ENCODE measurements at places on chromosomes 12 and 14.

DNA sequence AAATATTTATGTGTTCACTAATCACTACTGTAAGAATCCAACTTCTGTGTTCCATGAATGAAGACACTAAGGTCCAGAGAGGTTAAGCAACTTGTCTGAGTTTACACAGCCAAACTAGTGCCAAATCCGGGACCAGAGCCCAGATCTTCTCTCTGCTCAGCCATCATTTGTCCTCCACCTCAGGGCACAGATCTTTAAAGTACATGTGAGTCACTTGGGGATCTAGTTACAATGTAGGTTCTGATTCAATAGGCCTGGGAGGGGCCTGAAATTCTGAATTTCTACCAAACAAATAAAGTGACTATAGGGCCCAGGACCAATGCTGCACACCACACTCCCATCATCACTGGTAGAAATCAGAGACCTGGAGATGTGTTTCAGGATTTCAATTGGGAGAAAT is 162.9 kb downstream of the GXYLT1 start:
- no peak for DNase-seq

DNA sequence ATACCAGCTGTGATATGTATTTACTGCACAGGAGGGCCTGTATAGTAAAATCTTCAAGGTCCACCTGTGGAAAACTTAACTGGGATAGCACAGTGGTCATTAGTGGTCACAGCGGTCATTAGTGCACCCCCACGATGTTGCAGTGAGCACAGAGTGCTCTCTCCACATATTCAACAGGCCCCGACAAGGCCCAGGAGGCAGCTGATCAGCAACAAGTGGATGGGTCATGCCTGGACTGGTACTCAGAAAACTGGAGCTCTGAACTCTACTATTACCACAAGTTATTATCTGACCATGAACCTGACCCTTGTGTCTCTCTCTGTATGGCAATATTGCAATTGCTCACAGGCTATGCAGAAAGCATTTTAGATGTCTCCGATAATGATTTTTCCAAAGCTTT is 129.5 kb downstream of the SLC35F4 start:
- DNase-seq = no peak

- no peak for DNase-seq
Measured at GRCh38 chr12:94386422-94386821, 73.2 kb downstream of the CEP83 start.

GRCh38 chr14:59964251-59965007 is 44.5 kb downstream of the LRRC9 start:
- DNase-seq = no peak

GRCh38 chr14:68770553-68771286 is 22.1 kb downstream of the ZFP36L1 start:
- DNase-seq = no peak

DNA sequence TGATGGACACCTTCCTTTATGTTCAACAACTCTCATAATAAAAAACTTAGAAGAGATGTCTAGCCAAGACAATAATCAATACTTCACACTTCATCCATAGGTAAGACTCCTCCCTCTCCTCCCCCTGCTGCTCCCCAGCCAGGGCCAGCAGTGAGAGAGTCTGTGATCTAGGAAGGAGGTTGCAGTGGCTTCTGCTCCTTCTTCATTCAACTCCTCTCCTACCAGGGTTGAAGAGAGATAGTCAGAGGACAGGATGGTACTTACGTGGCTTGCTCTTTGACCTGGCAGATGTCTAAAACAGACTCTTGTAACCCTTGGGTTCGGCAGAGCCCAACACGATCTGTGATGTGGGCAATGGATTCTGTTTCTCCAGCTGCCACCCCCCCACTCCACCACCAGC is 31.0 kb downstream of the DHRS2 start:
- no peak for DNase-seq

GRCh38 chr14:28651148-28651547 is 115.4 kb upstream of the FOXG1 start:
- no peak for DNase-seq

DNA sequence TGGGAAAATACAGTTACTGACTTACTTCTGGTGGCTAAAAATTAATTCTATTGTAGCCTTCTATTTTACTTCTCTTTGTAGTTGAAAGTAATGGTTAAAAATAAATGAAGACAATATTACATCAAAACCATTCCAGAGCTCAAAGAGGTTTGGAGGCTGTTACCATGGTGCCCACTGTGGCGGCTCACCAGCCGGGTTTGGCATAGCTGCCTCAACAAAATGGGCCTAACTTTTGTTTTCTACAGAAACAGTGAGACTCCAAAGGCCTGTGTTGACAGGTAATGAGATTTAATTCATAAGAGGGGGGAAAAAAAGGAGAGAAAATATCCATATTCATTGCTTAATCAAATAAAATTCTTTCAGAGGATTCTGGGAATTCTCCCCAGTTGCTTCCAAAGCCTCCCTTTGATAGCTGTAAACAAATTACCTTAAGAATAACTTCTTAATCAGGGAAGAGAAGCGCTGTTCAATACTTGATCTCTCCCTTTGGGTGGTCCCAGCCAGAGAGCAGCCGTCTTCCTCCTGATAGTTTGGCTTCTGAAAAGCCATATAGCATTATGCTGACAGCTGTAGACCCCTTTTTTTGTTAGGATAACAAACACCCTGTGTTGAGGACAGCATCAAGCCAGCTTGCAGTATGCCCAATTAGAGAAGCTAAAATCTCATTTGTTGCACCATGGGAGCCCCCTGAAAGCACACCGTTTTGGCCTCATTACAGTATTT is 266.8 kb downstream of the NEDD1 start:
- DNase-seq = no peak

DNA sequence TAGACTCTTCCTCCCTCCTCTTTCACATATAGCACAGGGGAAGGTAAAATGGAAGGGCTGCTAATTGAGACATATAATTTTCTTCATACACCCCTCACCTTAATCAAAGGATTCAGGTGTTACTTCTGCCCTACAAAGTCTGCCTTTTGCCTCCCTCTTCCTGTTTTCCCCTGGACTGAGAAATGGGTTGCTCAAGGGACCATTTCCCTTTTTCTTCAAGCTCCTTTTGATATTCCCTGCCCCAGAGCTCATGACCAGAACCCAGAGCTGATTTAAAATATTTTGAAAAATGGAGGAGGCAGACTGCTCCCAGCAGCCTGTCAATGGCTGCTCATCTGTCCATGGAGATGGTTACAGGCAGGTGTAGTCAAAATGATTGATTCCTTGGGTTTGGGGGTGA is 6.3 kb upstream of the PIP4K2C start:
- no peak for DNase-seq
